ENCODE measurements at places on chromosomes 12 and 14. TPM values are rescaled to one million over a fixed set of nuclear protein-coding genes. Genes with fewer than 3 reads are reported as not detected.

DNA sequence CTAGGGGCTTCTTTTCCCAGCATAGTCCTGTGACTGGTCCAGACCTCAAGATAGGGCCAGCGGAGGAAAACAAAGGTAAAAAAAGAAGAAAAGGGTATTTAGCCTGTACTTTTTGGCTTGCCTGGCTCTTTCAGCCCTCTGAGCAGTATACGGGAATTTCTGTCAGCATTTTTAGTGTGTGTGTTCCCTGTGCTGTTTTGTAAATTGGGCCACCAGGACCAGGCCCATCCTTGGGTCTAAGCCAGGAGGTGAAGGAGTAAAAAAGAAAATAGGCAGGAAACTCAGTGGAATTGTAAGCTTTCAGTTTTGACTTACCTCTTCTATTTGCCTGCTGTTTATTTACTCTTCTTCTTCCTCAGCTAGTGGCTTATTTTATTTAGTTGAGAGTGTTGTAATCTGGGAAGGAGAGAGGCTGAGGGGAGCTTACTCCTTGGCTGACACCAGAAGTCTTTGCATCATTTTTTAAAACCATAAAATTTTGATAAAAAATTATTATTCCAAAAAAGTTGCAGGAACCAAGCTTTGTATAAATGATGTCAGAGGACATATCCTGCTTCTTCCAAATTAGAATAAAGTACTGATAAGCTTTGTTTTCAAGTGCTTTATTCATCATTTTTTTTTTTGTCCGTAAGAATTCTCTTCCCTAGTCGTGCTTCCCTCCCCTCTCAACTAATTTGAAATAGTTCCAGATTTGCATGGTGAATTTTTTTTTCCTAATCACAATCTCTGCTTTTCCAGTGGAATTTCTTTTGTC lies 63.7 kb downstream of the DIP2B start:
- DNase-seq = no peak

- DNase-seq = no peak
These were observed 60.4 kb downstream of the NIN start for GRCh38 chr14:50770586-50770985.

DNA sequence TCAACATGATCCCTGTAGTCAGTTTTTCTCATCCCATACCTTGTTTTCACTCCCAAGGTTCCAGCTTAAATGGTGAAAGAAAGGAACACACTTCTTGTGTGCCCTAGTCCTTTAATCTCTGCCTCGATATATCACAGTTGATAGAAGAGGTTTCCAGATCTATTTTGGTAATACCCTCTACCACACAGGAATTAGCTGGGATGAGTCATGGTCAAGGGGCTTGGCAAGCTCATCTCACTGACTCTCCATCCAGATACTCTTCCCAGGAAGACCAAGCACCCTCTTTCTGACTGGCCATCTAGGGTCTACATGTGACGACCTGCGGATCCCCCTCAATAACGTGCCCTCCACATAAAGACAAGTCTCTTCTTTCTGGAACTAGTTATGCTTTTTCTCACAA lies 277.9 kb downstream of the ITPR2 start:
- DNase-seq = peak; percentile 34

DNA sequence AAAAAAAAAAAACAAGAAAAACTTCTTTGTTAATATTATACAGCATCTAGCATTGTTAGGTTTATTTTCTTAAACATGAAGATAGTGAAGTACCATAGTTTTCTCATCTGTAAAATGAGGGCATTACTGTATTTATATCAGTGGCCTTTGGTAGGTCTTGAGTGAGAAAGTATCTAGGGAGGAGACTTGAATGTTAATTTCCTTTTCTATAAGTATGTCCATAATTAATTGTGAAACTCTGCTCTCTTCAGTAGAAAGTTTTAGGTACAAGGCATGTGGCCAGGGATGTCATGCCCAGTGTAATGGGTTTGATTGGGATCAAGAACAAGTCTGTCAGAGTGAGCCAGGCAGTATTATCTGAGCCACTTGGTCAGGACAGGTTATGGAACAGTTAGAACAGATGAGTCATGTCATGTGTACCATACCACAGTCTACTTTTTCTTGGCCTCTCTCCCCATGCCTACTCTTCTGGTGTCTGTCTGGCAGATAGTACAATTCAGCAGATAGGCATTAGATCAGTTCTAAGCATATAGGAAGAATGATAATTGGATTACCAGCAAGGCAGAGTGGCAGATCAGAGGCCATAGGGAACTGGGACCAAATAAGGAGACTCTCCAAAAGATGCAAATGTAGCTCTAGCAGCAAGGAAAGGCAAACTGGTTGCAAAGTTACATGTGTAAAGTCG lies 30.4 kb downstream of the FBXO34 start:
- peak; percentile 67 for DNase-seq

DNA sequence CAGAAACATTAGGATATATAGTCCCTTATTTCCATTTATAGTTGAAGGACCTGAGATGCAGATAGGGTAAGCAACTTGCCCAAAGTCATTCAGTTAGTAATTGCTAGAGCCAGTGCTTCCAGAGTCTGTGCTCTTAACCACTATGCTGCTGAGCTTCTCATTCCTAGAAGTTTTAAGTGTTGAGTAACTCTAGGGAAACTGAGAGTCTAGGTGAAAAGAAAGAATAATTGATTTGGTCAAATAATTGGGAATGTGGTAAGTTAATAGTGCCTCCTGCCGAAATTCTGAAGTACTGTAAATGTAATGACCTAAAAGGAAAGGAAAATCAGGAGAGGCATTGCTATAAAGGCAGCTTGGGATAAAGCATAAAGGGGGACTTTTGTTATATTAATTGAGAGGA lies 14.1 kb downstream of the PYROXD1 start:
- peak; percentile 41 for DNase-seq

DNA sequence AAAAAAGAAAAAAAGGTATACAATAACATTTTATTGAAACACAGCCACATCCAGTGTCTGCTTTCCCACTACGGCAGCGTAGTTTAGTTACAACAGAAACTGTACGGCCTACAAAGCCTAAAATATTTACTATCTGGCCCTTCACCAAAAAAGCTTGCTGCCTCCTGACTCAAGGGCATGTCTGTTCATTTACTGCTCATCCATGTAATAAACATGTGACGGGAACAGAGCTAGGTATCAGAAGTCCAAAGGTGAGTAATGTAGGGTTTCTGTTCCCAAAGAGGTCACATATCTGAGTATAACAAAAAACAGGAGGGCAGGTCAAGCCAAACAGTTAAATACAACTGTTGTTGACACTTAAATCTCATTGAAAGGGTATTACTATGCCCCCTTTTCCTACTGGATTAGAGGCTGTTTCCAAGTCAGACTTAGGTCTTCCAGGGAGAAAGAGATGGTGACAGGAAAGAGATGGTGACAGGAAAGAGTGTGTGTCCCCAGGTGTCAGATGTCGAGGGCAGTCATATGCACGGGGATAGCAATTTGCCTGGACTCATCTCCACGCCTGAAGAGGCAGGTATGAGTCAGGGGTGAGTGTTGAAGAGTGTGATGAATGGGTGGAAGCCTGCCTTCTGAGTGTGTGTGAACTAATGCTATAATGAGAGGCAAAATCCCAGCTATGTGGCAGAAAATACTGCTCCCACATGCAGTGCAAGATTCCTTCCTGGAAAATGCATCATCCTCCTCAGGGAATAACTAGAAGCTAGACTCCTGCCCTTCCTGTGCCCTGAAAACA lies 77.7 kb downstream of the MAP3K9 start:
- DNase-seq = peak; percentile 80

DNA sequence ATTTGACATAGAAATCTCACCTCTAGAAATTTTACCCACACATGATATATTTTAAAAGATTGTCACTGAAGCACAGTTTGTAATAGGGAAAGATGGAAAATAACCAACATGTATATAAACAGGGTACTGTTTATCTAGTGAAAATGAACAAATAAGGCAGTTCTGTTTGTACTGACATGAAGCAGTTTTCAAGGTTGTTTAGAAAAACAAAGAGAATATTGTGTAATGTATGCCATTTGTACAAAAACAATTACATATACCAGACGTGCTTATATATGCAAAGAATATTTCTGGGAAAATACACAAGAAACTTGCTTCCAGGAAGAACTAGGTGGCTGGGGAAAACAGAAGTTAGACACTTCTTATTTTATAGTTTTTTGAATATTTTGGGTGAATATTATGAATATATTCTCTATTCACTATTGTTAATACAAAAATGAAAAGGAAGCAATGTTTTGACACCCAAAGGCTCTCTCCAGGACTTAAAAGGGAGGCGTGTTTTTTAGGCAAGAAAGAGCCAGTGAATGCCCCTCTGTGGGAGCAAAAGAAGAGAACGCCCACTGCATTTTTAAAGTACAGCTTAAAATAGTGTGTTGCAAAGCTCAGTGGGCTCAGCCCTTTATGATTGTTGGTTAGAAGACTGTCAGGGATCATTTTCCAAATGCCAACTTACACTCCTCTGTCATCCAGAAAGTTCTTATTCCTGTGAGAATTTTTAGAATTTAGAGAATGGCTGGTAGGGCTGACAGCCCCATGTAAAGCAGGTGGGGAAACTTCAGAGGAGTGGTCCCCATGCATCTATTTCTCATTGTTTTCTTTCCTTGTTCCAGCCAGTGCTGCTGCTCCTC lies 59.6 kb upstream of the FERMT2 start:
- no peak for DNase-seq

GRCh38 chr12:26434299-26435068 lies 239.1 kb downstream of the SSPN start:
- DNase-seq = peak; percentile 67

MYH6 gene
- not detected for total RNA-seq

RPL10L gene
- total RNA-seq = not detected

ANO2 gene
- total RNA-seq = 1.4 TPM

GATC gene
- total RNA-seq = 23.5 TPM

Data from HT1080 (cell line).